ENCODE measurements at places on chromosomes 11 and 22. TPM values are rescaled to one million over a fixed set of nuclear protein-coding genes. Genes with fewer than 3 reads are reported as not detected.

Gene CDHR5
- total RNA-seq = not detected

Gene TRPM5
- total RNA-seq = not detected

Gene RIC3
- 0.96 TPM for total RNA-seq

Gene SYT8
- 141 TPM for total RNA-seq

Gene PTPRJ
- total RNA-seq = 0.61 TPM

Gene IL17REL
- not detected for total RNA-seq

GRCh38 chr11:78783301-78783700, 208.6 kb upstream of the NARS2 start:
- H3K27me3 ChIP-seq = no peaks in the 10 kb centered on the region
- DNase-seq = no peak
- H3K4me3 ChIP-seq = no peak overlapping the region
- no peak overlapping the region for H3K27ac ChIP-seq
- H3K36me3 ChIP-seq = no peaks in the 10 kb centered on the region

DNA sequence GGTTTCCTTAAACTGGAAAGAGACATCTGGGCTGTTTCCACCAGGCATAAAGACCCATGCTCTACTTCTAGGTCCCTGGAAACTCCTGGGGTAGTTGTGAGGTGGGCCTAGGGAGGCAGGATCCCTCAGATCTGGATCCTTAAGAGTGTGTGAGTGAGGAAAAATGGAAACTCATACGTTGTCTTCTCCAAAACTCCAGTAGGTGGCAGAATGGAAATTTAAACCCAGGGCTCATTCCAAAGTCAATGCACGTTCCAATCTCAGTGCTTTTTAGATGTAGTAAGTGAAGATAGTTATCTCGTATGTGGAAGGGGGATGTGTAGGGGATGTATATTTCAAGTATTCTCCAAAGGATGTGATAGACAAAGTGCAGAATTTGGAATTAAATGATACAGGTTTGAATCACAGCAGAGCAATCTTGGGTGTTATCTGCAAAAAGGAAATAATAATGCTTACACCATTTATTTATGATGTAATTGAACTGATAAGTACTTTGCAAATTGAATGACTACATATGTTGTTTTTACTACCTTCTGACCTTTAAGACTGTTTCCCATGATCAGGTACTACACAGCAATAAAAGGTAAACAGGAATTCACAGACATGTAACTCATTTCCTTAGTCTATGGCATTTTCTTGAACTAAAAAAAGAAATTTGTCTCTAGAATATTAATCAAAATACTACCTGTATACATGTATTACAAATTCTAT, 13.1 kb upstream of the MMP1 start:
- H3K27ac ChIP-seq = no peak overlapping the region
- peaks cover 17% of the 10 kb centered on the region for H3K4me1 ChIP-seq
- H3K4me3 ChIP-seq = no peak overlapping the region
- no peaks in the 10 kb centered on the region for H3K36me3 ChIP-seq
- DNase-seq = peak; percentile 55

DNA sequence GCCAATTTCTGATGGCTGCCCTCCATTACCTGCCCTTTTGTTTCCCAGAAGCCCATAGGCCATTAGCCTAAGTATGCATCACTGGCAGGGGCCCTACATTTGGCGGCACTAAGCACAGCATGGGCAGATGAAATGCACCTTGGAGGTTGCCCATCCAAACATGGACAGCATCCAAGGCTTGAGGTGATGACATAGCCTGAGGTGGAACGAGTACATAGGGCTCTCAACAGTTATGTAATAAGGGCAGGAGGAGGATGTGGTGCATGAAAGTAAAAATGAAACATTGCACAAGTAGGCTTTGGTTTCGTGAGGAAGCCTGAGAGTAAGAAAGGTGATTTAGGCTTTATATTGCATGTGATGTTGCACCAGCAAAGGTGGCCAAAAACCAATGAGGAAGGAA, 148.1 kb downstream of the FAM76B start:
- no peak overlapping the region for H3K4me3 ChIP-seq
- H3K36me3 ChIP-seq = no peaks in the 10 kb centered on the region
- H3K27ac ChIP-seq = peak overlapping the region; percentile 4

GRCh38 chr22:39530692-39531331, 1.7 kb downstream of the RPS19BP1 start:
- peak; percentile 47 for DNase-seq
- H3K4me1 ChIP-seq = peaks cover 47% of the 10 kb centered on the region
- peak overlapping the region; percentile 97 for H3K4me3 ChIP-seq
- peaks cover 49% of the 10 kb centered on the region for H3K36me3 ChIP-seq

DNA sequence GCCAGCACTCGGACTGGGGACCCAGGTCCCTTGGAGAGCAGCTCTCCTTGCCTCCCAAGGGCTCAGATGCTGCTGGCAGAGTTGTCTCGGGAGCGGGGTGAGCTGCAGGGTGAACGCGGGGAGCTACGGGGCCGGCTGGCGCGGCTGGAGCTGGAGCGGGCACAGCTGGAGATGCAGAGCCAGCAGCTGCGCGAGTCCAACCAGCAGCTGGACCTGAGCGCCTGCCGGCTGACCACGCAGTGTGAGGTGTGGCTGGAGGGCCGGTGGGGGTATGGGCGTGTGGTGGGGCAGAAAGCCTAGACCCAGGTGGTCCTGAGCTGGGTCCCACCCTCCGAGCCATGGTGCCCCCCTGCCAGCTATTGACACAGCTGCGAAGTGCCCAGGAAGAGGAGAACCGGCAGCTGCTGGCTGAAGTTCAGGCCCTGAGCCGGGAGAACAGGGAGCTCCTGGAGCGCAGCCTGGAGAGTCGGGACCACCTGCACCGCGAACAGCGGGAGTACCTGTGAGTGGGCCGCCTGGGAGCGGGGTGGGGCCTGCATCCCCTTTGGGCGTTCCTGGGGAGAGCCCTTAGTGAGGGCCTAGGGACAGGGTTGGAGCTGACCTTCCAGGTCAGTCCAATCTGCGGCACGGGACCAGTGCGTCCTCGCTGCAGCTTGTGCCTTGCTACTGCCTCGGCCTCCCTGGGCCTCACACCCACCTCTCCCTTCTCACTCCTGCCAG, 5.8 kb upstream of the RPS6KA4 start:
- H3K36me3 ChIP-seq = no peaks in the 10 kb centered on the region
- no peak for DNase-seq
- H3K4me1 ChIP-seq = peaks cover 22% of the 10 kb centered on the region
- H3K27me3 ChIP-seq = no peaks in the 10 kb centered on the region
- no peak overlapping the region for H3K27ac ChIP-seq
- H3K4me3 ChIP-seq = no peak overlapping the region

DNA sequence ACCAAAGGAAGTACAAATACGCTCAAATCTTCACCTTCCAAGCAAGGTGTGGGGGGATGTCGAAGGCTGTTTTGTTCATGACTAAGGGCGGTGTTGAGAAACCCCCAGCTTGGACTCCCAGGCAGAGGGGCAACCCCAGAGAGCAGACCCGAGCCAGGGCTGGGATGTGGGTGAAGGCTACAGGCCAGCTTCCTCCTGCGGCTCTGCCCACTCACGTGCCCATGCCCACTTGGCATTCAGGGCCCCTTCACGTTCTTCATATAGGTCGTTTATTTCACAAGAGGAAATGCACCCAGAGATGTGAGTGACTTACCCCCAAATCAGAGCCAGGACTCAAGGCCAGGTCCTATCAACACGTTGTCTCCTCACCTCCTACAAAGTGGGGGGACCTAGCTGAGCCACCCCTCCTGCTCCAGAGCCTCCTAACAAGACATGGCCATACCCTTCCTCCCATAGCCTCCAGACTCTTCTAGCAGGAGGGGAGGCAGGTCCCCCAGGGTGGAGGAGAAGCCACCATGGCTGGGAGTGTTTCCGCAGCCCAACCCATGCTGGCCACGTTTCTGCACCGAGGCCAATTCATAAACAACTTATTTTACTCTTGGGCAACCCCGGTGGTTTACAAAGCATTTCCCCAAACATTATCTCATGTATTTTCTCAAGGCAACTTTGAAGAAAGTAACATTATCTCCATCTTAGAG, 22.0 kb downstream of the TMEM184B start:
- H3K27ac ChIP-seq = no peak overlapping the region
- H3K4me3 ChIP-seq = no peak overlapping the region
- H3K4me1 ChIP-seq = no peaks in the 10 kb centered on the region

GRCh38 chr11:34214961-34215805, 109.8 kb downstream of the NAT10 start:
- H3K27ac ChIP-seq = peak overlapping the region; percentile 56
- peaks cover 6% of the 10 kb centered on the region for H3K4me1 ChIP-seq
- H3K27me3 ChIP-seq = no peaks in the 10 kb centered on the region
- peak; percentile 49 for DNase-seq
- H3K4me3 ChIP-seq = no peak overlapping the region
- peaks cover 6% of the 10 kb centered on the region for H3K36me3 ChIP-seq

GRCh38 chr11:121571506-121571905, 118.7 kb upstream of the SORL1-AS1 start:
- H3K4me3 ChIP-seq = no peak overlapping the region
- H3K27me3 ChIP-seq = no peaks in the 10 kb centered on the region
- no peak overlapping the region for H3K27ac ChIP-seq
- no peaks in the 10 kb centered on the region for H3K4me1 ChIP-seq

- H3K27me3 ChIP-seq = peaks cover 52% of the 10 kb centered on the region
- no peak for DNase-seq
- H3K4me3 ChIP-seq = no peak overlapping the region
Measured at GRCh38 chr22:47421846-47422245, 659.4 kb downstream of the TBC1D22A start.

- peak overlapping the region; percentile 55 for H3K27ac ChIP-seq
- DNase-seq = peak; percentile 96
- H3K4me1 ChIP-seq = peaks cover 34% of the 10 kb centered on the region
- no peaks in the 10 kb centered on the region for H3K27me3 ChIP-seq
- H3K4me3 ChIP-seq = peak overlapping the region; percentile 81
Measured at GRCh38 chr11:46237248-46238077, 40.0 kb upstream of the CREB3L1 start.

DNA sequence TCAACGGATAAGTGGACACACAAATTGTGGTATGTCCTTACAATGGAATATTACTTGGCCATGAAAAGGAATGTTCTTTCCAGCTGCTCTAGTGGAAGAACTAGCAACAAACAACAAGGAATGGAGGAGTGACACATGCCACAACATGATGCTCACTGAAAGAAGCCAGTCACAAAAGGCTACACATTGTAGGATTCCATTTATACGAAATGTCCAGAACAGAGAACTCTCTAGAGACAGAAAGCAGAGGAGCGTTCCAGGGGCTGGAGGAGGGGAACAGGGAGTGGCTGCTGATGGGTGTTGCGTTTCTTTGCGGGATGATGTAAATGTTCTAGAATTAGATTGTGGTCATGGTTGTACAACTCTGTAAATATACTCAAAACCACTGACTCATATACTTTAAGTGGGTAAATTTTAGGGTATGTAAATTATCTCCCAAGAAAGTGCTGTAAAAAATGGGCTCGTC, 32.4 kb upstream of the PDGFB start:
- peak overlapping the region; percentile 6 for H3K27ac ChIP-seq
- no peaks in the 10 kb centered on the region for H3K36me3 ChIP-seq
- H3K4me1 ChIP-seq = peaks cover 7% of the 10 kb centered on the region
- no peak overlapping the region for H3K4me3 ChIP-seq
- H3K27me3 ChIP-seq = no peaks in the 10 kb centered on the region
